Amygdala (tissue), 56 donors: ENCODE measurements at places on chromosomes 3 and 15.

DNA sequence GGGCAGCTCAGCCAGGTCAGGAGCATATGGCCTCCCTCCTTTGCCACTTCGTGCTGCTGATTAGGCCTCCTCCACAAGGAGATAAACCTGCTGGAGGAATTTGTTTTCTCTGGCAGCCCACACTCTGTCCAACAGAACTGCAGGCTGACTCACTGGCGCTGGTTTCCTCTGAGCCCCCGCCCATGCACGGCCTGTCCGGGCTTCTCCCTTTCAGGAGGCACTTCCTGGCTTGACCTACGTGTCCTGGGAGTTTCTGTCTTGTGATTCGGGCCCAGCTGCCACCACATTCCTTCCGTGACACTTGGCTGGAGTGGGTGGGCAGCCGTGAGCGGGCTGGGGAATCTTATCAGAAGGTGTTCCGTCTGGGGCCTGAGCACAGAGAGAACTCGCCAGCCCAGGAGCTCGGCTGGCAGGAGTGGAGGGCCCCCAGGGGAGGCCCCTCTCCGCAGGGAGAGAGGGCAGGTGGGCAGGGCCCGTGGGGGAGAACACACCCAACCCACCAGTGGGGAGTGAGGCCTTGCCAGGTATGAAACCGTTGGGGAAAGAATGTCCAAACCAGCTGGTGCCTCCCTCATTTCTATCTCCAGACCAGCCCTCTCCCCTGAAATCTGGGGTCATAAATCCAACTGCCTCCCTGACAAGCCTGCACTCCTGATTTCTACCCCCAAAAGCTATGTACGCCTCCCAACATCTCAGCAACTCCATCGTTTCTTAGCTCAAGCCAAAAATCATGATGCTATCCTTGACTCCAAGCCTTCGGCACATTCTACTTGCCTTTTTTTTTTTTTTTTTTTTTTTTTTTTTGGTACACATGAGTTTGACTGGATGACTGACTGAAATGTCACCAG, 110.6 kb upstream of the MEF2A start:
- DNase-seq: no peak

GRCh38 chr3:15241341-15241740, 35.3 kb downstream of the CAPN7 start:
- no peak for DNase-seq

DNA sequence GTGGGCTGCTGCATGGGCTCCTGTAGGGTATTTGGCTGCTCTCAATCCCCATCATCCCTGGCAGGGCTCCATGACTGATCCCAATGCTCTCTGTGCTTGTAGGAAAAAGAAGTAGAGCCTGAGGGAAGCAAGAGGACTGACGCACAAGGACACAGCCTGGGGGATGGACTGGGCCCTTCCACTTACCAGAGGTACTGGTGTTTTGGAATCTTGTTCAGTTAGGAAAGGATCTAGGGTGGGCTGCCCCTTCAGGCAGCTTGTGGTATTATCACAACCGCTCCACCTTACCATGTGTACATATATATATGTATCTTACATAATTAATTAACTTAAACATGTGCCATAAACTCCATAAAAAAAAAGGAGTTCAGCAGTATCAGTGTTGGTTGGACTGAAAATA, 1.3 kb downstream of the SLC28A2 start:
- no peak for DNase-seq

- no peak for DNase-seq
Observed at GRCh38 chr15:79953951-79954444, 17.0 kb downstream of the BCL2A1 start.
